Stimulated activated CD4-positive, alpha-beta T cell treated with anti-CD3 and anti-CD28 coated beads, Interleukin-12 subunit alpha, Interleukin-12 subunit beta, amount 100 ng/mL, for 48 hours (primary cell): ENCODE measurements at places on chromosomes 2 and 18.

DNA sequence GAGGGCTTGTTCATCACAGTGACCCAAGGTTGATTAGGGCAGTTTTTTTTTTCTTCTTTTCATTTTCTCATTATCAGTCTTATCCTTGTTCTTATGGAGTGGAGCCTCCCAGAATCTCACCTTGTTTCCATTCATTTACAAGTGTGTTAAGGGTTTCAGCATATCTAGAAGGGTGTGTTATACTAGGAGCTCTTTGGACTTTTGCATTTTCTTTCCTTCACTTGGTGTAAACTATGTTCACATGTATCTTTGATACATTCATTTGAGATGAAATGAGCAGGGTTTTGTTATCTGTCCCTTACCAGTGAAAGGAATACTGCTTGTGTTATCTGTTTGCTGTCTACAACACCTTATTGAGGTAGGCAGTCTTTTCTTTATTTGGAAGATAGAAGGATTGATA is 96.7 kb downstream of the WDR7 start:
- no peak for DNase-seq

GRCh38 chr2:215749092-215749957 is 264.0 kb downstream of the MREG start:
- no peak for DNase-seq

DNA sequence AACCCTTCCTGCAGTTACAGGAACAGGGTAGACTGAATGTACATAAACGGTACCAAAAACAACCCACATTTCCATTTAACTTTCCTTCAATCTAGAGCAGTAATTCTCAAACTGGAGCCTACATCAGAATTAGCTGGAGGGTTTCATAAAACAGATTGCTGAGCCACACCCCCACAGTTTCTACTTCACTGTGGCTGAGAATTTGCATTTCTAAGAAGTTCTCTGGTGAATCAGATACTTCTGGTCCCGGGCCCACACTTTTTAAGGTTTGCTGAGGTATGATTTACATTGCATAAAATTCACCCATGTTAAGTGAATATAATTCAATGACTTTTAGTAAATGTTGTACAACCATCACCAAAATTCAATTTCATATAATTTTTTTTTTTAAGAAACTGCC is 113.7 kb downstream of the SRBD1 start:
- peak; percentile 37 for DNase-seq

- DNase-seq = no peak
These were observed 102.3 kb upstream of the RFX8 start for GRCh38 chr2:101577173-101577572.

DNA sequence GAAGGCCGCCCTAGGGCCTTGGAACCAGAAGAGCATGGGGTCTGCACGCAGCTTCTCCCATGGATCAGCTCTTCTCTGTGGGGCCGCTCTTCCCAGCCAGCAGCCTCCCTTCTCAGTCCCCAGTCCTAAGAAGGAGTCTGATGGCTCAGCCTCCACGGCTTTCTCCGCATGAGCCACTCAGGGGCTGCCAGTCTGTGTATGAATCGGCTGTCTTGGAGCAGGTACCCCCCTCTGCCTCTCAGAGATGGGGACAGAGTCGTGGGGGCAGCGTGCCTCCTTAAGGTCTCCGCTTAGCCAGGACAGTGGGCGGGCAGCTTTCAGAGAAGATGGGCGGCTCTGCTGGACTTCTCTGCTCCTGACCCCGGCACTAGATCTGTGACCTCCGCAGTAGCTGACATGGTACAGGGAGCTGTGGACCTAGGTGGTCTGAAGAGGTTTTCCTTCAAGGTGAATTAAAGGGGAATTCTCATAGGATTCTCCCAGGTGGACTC is 21.6 kb downstream of the INPP5D start:
- DNase-seq = no peak

- DNase-seq = no peak
These were observed 82.2 kb upstream of the HDAC4 start for GRCh38 chr2:239482778-239483712.

DNA sequence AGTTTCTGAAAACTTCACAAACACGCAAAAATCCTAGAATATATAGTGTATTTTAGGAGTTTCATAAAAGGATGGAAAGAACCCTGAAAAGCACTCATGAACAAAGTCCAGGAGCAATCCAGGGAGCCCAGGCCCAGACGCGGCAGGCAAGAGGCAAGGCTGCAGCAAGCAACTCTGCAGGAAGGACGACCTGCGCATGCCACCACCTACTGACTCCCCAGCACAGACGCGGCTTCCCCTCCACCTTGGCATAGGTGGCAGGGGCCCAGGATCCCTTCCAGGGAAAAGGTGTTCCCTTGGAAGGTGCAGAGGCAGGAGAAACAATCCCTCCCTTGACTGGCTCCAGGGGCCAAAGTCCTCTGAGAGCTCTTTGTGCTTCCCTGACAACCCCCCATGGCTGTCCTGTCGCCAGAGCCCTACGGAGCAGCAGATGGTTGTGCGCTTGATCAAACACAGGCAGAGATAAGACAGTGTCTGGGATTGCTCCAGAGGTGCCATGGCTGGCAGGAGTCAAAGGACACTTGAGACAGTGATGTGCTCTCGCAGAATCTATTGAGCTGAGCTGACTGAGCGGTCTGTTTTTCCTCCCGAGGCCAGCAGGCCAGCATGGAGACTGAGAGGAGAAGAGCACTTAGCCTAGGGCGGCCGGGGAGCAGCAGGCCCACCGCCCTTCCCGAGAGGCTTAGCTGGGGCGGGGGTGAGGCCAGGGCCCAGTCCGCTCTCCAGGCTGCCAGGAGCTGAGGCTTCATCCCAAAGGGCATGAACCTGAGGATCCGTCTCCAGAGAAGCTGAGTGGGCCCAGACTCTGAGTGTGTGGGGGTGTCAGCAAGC is 10.8 kb upstream of the AMER3 start:
- DNase-seq = no peak

- no peak for DNase-seq
These were observed 63.5 kb downstream of the DCC start for GRCh38 chr18:52403291-52404021.

GRCh38 chr18:74589811-74590210 is 7.9 kb upstream of the ZNF407 start:
- DNase-seq = no peak

DNA sequence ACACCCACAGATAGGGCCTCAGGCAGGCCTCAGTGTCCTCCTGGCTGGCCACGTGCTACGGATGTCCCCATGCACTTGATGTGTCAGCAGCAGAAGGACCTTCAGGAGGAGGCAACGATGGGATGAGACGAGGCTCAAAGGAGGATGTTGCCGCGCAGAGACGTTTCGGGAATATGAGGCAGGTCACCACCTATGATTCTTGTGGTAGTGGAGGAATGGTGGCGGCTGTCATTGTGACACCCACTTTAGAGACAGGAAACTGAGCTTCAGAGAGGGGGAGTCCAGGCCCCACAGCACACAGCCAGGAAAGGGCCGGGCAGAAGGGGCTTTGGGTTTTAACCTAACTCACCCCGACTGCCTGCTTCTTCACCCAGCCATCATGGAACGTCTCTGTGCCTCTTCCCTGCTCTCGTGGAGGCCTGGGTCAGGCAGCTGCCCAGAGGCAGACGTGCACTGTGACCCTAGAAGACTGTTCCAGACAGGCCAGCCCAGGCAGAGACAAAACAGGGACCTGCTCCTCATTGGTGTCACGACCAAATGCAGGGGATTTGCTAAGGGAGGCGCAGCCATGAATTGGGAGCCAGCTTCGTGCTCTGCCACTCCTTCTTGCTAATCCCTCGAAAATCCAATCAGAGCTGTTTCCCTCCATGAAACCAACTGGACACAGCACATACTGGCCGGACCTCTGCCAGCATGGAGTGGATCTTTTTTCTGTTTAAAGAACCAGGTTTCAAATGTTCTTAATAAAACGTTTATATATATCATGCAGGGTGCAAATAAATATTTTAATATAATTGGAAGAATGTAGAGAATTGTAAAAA is 169.2 kb downstream of the ASB1 start:
- DNase-seq = no peak

DNA sequence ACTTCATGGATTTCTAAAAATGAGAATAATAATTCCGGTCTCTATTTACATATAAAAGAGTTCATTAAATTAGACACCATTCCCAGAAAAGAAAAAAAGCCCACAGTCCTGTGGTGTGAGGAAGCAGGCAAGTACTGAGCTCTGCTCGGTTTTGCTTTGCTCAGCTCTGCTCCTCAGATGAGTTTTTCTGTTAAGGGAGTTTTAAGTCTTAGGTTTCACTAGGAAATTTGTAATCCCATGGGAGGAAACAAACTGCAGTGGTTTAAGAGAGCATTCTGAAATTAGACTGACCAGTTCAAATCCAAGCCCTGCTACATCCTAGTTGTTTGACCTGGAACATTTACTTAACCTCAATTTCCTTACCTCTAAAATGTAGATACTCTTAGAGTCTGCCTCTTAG is 338.6 kb upstream of the MMADHC start:
- no peak for DNase-seq

DNA sequence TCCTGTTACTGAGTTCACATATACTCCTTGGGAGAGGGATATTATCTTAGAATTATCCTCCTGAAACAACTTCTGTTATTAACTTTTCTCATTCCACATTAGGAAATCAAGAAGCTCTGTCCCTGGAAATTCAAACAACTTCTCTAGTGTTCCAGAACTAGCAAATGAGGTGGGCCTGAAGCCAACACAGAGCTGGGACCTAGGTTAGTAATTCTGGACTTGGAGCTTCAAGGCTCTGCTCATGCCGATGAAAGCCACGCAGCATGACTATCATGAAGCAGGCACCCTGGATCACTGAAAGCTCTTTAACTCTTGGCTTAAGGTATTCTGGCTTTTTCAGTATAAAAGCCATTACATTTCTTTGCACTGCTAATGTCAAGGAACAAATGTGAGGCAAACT is 242.7 kb downstream of the TGIF1 start:
- DNase-seq = no peak

DNA sequence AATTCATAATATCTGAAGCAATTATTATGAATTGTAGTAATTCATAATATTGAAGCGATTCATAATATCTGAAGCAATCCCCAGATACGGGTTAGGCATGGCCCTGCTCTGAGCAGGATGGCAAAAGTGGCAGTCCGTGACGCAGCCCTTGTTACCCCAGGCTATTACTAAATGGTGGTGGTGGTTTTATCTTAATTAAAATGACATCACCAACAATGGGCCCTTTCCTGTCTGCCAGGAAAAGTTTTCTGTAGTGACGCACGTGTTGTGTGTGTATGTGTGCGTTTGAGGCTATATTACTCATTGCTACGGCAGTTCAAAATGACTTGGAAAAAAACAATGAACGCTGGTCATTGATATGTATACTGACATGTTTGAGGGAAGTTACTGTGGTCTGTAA is 10.6 kb upstream of the MOCOS start:
- no peak for DNase-seq

DNA sequence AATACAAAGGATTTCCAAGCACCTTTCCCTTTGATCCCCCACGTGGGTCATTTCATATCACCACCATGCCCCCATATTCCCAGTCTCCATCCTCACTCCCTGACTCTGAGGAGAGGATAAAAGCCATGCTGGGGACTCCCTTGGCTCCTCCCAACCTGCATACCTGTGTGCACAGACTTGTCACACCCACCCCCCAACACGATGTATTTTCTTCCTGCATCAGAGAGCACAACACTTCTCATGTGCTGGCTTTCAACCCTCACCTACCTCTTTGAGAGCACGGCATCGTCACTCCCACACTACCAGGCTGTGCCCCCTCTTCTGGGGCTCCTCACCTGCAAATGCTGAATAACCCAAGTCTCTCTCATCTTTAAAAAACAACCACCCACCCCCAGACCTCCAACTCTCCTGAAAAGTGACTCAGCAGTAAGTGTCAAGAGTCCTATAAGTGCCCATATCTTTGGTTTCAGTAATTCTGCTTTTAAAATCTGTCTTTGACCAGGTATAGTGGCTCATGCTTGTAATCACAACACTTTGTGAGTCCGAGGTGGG is 53.1 kb downstream of the AP1S3 start:
- DNase-seq = no peak
